ENCODE measurements at places on chromosomes 11 and 22.
A peak's percentile ranks its signal among the peaks of the same experiment; 100 is the strongest.

GRCh38 chr11:110951950-110952503, 239.8 kb upstream of the ARHGAP20 start:
- no peak overlapping the region for H3K27ac ChIP-seq
- no peak for ATAC-seq
- H3K4me1 ChIP-seq, result no peaks in the 10 kb centered on the region
- H3K27me3 ChIP-seq, result no peaks in the 10 kb centered on the region
- no peak overlapping the region for H3K4me3 ChIP-seq
- H3K36me3 ChIP-seq, result no peaks in the 10 kb centered on the region

GRCh38 chr22:17145021-17145680, 13.9 kb downstream of the HDHD5 start:
- H3K27ac ChIP-seq, result no peak overlapping the region
- H3K36me3 ChIP-seq, result peaks cover 83% of the 10 kb centered on the region
- H3K4me3 ChIP-seq, result no peak overlapping the region
- ATAC-seq, result no peak
- no peaks in the 10 kb centered on the region for H3K27me3 ChIP-seq

DNA sequence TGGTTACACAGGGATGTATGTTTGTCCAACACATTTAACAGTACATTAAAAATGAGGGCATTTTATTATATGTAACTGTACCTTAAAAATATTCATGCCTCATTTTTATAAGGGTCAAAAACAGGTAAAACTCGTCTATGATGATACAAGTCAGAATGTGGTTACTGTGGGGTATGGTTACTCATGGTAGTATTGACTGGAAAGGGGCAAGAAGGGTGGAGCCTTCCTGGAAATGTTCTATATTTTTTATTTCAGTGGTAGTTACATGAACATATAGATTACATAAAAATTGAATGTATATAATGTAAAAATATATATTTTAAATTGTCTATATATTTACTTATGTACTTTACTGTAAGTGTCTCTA, 99.8 kb downstream of the STIM1 start:
- ATAC-seq, result peak; percentile 63
- no peaks in the 10 kb centered on the region for H3K27me3 ChIP-seq
- peaks cover 65% of the 10 kb centered on the region for H3K4me1 ChIP-seq
- H3K36me3 ChIP-seq, result no peaks in the 10 kb centered on the region

GRCh38 chr11:72579816-72580641, 94.2 kb downstream of the PDE2A start:
- no peaks in the 10 kb centered on the region for H3K27me3 ChIP-seq
- H3K4me3 ChIP-seq, result no peak overlapping the region
- no peak overlapping the region for H3K27ac ChIP-seq
- ATAC-seq, result no peak
- H3K36me3 ChIP-seq, result no peaks in the 10 kb centered on the region
- peaks cover 6% of the 10 kb centered on the region for H3K4me1 ChIP-seq

GRCh38 chr22:37674951-37675929, at the start of gene LGALS1:
LGALS1 (plus strand) TSS chr22:37675636; CDS start chr22:37675703, 67 bp downstream.
- peak within 1 kb of the TSS; percentile 97 for H3K27ac ChIP-seq
- peaks cover 48% of the 10 kb centered on the region for H3K36me3 ChIP-seq
- no peaks in the 10 kb centered on the region for H3K27me3 ChIP-seq
